ENCODE measurements at places on chromosomes 6 and 20.

GRCh38 chr6:43395776-43396175 lies 26.3 kb upstream of the ZNF318 start:
- DNase-seq = no peak

DNA sequence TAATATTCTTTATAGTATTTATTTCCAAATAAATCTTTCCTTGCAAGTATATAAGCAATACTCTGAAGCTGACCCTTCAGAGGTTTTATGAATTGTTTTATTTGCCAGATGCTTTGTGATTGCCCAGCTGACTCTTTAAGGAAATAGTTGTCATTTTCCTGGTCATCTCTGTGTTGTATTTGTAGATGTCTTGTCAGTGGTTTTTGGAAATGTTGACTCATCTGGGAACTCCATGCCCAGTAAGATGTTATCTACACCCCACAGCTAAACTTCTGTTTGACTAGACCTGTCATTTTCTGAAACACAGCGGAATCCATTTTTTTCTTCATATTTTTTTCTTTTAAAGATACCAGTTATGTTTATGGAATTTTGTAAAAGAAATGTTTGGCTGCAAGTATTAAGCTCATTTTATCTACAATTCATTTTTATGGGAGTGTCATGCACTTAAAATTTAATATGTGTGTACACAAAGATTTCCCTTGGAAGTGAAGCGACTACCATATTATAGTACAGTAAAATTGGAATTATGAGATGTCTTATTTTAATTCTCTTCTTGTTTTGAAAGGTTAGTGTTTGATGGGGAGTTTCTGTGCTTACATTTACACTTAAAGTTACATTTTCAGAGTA lies 491.0 kb downstream of the NKAIN2 start:
- DNase-seq = no peak

DNA sequence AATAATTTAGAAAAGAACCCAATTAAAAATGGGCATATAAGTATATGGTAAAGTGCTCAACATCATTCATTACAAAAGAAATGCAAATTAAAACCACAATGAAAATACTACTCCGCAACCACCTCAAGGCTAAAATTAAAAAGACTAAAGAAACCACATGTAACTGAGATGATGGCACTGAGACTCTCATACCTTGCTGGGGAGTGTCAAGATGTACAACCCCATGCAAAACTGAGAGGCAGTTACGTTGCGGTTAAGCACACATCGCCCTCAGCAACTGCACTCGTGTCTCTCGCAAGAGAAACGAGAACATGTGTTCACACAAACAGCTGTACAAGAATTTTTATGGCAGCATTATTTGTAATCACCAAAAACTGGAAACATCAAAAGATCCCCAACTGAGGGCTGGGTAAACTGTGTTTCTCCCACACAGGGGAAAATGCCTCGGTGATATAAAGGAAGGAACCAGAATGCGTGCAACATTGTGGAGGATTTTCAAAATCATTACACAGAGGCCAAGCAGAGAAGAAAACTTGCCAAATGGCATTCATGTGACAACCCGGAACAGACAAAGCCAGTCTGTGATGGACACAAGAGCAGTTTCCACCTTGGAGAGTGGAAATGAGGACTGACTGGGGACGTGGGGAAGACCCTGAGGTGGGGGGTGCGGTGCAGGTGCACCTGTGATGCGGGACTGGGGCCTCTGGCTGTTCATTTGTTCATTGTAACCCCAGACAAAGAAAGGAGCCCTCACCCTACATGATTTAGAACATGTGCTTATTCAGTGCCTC lies 144.9 kb downstream of the WDR27 start:
- DNase-seq = peak; percentile 62

DNA sequence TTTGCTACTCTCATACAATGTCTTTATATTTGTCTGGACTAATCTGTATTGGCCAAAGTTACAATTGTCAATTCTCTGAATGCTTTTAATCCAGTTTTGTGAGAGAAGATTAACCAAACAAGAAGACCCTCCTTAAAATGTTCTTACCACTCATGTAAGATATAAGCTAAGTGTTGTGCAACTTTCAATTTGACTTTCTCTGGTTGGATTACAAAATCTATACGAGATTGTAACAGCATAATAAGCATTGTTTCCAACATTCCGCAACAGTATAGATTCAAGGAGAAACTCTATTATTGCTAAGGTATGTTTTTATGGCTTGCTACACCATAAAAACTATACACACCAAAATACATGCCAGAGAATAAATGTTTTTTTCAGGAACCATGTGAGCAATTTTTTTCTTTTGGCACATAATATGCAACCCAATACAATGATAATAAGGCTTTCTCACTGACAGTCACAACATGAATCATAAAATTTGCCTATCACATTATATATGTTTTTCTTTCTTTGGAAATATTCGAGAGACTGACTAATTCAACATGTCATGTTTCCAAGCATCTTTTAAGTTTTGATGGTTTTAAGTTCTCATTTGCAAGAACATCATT lies 12.2 kb upstream of the TRPC4AP start:
- DNase-seq = no peak

DNA sequence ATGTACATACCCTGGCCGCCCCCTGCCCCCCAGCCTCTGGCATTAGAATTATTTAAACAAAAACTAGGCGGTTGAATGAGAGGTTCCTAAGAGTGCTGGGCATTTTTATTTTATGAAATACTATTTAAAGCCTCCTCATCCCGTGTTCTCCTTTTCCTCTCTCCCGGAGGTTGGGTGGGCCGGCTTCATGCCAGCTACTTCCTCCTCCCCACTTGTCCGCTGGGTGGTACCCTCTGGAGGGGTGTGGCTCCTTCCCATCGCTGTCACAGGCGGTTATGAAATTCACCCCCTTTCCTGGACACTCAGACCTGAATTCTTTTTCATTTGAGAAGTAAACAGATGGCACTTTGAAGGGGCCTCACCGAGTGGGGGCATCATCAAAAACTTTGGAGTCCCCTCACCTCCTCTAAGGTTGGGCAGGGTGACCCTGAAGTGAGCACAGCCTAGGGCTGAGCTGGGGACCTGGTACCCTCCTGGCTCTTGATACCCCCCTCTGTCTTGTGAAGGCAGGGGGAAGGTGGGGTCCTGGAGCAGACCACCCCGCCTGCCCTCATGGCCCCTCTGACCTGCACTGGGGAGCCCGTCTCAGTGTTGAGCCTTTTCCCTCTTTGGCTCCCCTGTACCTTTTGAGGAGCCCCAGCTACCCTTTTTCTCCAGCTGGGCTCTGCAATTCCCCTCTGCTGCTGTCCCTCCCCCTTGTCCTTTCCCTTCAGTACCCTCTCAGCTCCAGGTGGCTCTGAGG lies 7.6 kb downstream of the CDKN1A start:
- no peak for DNase-seq

- no peak for DNase-seq
Measured at GRCh38 chr6:22053391-22053997, 243.3 kb downstream of the PRL start.

DNA sequence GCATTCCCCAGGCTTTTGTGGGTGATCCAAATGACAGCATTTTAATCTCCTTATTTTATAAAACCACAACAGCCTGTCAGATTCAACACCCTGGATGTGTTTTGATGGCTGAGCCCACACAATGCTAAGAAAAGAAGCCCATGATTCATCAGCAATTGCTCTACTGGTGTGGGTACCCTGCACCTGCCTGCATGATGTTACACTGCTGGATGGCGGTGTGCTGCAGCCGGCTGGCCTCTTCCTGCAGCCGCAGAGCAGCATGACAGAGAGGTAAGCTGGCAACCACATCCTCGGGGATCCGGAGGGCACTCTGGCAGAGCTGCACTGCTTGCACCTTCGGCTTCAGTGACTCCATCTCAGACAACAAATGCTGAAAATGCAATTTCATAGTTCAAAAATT lies 327.5 kb downstream of the SYNE1 start:
- peak; percentile 80 for DNase-seq

DNA sequence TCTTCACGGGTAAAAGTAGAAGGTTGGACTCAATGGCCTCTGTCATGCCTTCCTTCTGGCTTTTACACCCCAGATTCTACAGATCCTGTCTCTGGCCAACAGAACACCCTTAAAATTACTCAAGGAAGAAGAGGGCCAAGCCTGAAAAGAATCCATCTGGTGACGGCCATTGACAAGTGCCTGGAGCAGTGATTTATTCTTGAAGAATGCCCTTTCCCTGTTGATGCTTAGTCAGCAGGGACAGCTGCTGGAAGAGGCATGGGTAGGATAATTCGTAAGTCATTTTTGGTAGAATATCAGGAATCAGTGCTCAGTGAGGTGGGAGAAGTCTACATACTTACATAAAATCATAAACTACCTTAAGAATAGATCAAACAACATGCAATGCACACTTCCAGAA lies 397.9 kb downstream of the SAMD5 start:
- no peak for DNase-seq

DNA sequence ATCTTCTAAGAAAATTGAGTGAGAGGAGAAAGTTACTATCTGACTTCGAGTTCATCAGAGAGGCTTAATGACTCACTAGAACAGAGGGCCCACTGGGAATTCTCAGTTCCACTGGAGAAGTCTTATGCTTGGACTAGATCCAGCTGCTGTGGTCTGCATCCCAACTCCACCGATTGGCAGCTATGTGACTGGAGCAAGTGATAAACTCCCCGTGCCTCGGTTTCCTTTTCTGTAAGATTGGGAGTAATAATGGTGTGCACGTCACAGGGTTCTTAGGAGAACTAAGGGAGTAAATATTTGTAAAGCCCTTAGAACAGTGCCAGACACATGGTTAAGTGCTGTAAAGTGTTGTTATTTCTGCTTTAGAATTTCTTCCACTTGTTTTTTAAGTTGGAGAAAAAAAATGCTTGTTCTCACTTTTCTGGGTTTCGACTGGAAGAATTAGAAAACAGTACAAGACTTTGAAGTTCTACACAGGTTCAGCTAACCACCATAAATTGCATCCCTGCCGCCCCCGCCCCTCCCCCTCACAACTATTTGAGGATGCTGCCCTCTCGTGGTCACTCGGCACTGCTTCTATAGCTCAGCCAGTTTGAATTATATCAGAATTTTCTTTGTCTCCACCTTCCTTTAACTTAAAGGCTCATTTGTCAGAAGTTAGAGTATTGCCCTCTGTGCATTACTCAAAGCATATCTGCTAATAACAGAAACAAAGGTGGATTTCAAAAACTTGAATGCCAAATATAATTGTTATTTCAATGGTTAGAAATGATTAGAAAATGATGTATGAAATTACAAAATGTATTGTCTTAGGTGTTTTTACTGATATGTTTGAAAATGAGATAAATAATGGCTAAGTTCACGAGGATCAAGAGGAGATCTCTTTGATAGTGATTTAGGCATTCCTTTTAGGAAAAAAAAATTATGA lies 95.0 kb upstream of the IFNGR1 start:
- DNase-seq = peak; percentile 87

GRCh38 chr6:170253226-170253909 lies 37.5 kb downstream of the DLL1 start:
- no peak for DNase-seq

DNA sequence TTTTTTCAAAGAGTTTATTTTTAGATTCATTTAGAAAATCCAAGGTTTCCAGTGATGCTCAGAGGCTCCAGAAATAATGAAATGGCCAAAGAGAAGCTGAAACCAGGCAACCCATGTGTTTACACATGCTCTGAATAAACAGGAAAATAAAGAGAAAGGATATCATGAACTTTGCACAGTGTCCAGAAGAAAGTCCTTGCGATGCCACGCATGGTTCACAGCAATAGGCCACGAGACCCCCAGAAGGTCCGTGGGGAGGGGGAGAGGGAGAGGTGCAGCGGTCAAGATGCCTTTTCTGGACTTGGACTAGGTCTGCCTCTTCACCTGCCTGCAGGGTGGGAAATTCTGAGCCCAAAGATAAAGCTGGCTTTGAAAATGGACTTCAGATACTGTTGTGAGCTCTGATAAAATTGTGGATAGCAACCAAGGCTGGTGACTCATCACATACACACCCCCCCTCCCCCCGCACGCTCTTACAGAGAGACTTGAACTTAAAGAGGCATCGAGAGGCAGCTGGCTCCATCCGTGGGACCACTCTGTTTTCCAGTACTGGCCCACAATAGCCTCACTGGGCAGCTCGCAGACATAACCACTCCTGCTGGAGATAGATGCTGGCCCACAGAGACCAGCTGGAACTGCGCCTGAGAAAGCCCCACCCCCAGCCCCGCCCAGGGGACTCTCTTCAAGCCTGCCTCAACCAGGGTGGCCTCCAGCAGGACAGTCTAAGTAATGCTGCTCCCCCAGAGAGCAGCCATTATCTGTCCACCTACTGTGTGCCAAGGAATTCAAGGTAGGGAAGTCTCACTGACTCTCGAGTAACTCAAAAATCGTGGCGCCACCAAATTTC lies 21.2 kb upstream of the NFATC2 start:
- peak; percentile 18 for DNase-seq

DNA sequence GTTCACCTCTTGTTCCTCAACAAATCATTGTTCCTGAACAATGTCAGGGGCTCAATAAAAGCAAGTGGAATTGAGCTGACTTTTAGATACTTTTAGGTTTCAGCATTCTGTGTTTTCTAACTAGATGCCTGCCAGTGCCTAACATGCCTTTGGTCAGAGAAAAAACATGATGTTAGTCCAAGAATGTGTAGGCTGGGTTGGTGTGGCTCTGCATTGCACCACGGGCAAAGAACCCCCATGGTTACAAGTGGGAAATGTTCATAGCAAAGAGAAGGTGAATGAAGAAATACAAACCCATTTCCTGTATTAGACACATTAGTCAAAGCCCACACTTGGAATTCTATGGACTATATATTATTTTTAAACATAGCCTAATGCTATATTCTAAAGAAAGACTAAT lies 193.3 kb downstream of the TMEM200A start:
- no peak for DNase-seq

DNA sequence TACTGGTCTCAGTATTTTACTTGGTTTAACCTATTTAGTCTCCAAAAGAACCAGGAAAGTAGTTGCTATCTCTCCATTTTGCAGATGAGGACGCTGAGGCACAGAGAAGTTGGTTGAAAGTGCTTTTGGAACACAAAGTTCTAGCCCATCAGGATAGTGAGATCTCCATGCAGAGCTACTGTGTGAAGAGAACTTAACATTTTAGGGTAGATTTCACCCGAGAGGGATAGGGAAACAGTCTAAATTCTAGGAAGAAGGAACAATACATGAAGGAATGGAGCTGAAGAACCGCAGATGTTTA lies 65.1 kb downstream of the PHACTR2 start:
- DNase-seq = no peak

- DNase-seq = no peak
Measured at GRCh38 chr6:111737065-111737521, 131.4 kb upstream of the TRAF3IP2 start.

- DNase-seq = no peak
Measured at GRCh38 chr6:226516-227073, 65.7 kb upstream of the DUSP22 start.

Data from natural killer cell (primary cell).